ENCODE measurements at places on chromosomes 6 and 20.

GRCh38 chr20:33532753-33533459 lies 43.0 kb downstream of the CBFA2T2 start:
- no peak for DNase-seq

DNA sequence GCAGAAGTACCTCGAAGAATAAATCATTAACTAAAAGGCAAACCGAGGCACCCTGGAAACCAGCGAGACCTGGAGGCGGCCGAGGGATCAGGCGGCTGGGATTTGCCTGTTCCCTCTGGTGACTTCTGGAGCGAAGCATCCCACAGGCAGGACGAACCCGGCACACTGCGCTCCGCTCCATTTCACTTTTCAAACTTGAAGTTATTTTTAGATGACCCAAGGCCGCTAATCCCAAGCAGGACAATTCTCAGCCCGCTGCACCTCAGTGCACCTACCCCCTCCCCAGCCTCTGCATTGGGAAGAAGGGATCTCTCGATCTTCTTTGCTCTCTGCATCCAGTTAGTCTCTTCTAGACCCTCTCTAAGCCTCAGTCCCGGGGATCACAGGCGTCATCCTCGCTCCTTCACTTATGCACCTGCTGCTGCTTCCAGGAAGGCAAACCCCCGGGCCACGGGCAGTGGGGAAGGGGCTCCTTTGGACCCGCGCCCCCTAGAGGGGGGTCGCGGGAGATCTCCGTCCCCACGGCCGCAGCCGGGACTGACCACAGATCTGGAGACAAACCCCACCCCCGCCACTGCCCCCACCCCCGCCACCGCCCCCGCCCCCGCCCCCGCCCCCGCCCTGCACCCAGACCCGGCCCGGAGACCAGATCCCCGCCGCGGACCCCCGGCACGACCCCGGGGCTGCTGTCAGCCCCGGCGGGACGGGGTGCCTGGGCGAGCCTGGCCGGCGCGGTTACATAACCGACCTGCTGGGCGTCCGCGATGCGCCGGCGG lies 636 bp downstream of the RCAN2 start:
- DNase-seq: peak; percentile 42

DNA sequence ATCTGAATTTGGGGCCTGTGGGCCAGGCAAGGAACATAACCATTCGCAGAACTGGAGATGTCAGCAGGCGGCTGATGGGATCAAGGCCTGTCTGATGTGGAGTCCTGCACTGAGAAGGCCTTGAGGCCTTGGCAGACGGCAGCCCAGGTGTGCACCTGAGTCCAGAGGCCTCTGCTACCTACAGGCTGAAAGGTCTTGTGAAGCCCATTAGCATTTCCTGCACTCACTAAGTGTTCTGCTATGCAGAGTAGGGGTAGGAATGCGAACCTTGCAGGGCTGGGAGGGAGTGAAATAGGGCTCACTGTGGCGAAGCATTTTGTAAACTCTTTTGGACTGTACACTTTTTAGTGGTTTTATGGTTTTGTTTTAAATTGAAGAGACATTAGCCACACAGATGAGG lies 48.3 kb upstream of the RNF24 start:
- no peak for DNase-seq

DNA sequence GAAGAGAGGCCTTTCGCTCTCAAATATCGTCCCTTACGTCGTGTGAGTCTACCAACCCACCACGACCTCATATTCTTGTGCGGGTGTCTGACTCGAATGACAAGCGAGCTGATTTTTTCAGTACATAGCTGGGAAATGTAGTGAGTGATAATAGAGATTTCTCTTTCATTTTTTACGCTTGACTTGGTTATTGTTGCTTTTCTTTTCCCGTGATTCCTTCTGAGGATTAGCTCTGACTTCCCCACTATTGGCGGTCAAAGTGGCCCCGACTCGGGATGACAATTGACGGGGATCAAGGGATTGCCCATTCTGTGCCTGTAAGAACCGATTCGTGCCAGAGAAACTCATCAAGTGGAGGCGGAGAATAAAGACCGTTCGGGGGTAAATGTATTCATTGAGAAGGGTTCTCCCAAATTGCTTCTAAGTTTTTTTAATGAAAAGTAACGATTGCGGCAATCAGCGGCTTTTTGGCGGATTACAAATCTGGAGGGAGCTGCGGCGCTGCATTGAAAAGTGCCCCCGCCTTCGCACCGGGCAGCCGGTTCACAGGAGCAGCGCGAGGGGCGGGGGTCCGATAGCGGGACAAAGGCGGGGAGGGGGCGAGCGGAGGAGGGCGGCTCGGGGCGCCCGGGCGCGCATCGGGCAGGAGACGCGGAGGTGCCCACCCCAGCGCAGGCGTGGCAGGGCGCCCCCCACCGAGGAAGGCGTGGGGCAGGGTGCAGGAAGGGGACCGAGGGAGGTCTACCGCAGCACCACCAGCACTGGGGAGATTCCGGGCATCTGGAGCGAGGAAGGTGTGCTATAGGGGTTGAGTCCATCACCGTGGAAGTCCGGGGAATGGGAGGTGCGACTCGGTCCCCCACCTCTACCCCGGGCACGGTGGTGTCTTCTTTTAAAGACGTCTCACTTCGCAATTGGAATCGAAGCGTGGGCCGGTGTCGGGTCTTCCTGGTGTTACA lies 44.5 kb upstream of the OSTM1 start:
- DNase-seq: peak; percentile 59

DNA sequence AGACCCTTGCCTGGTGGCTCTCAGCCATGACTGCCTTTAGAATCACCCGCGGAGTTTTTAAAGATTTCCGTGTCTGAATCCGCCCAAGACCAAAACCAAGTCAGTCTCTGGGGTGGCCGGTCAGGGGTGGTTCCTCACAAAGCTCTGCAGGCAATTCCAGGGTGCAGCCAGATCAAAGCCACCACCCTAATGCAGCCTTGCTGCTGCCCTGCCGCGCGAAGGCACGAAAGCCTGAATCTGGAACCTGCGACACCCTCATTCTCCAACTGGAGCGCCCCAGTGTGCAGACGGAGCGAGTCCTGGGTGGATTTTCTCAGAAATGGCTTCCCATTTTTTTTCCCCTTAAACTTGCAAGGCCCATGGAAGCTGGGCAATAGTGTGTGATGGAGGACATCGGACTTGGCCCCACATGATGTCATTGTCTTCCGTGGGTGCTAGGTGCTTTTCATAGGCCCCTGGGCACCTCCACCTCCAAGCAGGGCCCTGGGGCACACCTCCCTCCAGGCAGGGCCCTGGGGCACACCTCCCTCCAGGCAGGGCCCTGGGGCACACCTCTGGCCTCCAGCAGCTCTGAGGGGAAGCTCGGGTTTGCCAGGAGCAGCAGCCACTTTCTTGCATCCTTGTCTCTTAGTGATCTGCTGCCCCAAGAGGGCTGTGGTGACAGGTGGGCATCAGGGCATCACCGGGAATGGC lies 343.1 kb downstream of the ZFAND3 start:
- no peak for DNase-seq

Data from GM20000 (cell line).